ENCODE measurements at places on chromosomes 4 and X.

DNA sequence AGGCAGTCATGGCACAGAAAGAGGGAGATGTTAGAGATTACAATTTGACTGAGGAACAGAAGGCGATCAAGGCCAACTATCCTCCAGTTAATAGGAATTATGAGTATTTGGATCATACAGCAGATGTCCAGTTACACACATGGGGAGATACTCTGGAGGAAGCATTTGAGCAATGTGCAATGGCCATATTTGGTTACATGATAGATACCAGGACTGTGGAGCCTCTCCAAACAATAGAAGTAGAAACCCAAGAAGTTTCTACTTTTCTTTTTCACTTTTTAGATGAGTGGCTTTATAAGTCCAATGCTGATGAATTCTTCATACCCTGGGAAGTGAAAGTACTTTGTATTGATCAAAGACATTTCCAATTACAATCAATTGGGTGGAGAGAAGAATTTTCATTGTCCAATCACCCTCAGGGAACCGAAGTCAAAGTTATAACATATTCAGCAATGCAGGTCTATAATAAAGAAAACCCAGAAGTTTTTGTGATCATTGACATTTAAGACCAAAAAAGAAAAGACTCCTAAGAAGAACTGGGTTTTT lies 139.1 kb downstream of the MAB21L2 start:
- no peak for DNase-seq

DNA sequence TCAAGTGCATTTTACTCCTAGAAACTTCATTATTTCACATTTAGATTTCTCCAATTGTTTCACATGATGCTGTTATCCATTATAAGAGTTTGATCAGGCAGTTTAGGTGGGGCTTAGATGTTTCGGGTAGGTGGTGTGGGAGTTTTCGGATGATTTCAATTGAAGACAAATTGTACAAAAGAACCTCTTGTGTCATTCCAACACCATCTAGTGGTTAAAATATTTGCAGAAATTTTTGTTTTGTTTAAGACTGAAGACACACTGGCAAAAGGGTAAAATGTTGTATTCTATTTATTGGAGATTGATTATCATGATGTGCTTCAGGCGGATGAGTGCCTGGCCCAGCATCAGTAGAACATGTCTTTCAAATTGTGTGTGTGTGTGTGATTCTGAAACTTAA lies 212.7 kb downstream of the SH3BGRL start:
- DNase-seq = no peak

GRCh38 chr4:129094347-129094746 lies 1.0 kb upstream of the SCLT1 start:
- no peak for DNase-seq

DNA sequence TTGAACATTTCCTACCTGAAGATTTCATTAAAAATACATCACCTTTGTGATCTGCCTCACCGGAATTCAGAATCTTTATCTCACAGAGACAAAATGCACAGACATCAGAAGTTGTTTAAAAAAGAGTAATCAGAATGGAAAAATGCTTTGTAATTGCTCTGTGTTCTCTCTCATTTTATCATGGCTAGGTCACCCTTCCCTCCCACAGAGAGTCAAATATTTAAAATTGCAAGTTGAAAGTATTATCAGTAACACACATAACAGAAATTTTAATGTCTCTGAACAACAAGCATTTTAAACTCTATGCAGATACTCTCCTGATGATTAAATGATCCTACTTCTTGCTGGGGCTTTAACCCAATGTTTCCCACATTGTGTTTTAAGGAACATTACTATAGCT lies 362.0 kb downstream of the CBLL2 start:
- no peak for DNase-seq

DNA sequence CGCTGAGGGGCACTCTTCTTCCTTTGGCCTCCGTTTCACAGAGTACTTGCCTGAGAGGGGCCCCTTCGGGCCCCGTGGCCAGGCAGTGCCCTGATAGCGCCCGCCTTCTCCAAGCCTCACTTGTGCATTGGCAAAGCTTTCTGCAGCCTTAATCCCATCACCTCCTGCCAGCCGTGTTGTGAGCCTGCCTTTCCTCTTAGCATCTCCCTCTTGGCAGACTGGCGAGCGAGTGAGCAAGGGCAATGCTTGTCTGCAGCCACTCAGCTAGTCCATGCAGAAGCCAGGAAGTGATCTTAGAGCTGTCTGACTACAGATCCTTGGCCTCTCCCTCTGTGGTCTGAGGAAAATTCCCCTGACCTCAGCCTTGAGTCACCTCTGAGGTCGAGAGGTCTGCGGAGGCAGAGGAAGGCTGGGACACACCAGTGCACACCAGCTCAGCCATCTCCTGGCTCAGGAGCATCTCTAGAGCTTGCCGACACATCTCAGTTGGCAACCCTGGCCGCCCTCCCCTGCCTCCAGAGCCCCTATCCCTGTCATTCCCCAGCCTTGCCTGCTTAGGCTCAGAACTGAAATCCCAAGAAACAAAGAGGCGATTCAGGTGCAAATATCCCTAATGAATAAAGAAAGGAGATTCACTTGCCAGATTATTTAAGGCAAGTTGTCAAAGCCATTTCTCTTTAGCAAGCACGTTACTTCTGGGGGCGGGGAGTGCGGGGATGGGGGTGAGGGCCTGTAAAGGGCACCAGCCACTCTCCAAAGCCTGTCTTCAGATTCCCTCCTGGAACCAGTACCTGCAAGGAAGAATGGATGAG lies 143.5 kb upstream of the MAMLD1 start:
- DNase-seq = no peak
